Fibroblast of villous mesenchyme (primary cell): ENCODE measurements at places on chromosomes 2 and 18.
A peak's percentile ranks its signal among the peaks of the same experiment; 100 is the strongest.

DNA sequence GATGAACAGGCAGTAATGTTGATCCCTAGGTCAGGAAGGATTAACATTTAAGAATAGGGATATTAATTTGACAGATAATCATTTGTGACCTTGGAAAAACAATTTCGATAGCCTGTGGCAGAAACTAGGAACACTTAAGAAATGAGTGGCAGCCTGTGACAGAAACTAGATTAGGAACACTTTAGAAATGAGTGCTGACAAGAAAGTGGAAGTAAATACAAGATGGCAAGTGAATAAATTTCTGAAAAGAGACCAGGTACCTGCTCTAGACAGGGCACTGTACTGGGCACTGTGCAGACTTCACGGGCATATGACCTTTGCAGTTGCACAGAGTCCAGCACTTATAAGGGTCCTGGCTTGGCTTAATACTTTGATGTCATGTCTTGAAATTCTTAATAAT, 5.5 kb upstream of the HNRNPA3 start:
- no peak for DNase-seq

- DNase-seq = no peak
Measured at GRCh38 chr18:3873698-3874097, 423.7 kb downstream of the TGIF1 start.

GRCh38 chr2:69693059-69693774, 48.7 kb upstream of the ANXA4 start:
- no peak for DNase-seq

GRCh38 chr2:64996871-64997307, 7.7 kb downstream of the SLC1A4 start:
- peak; percentile 27 for DNase-seq

DNA sequence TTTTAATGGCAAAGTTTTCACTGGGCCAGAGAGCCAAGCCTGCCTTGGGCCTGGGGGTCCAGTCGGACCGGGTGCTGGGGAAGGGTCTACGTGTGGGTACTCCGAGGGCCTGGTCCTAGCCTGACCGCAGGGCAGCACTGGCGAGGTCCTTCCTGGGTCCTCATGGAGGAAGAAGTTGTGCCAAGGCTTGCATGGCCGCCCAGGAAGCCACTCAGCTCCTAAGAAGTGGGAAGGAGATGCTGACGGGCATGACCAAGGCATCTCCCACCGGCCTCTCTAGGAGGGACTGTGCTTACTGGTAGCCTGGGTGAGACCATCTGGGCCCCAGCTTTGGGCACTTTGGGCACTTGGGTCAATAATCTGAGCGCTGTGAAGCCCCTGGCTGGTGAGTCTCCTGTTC, 22.6 kb downstream of the CIB4 start:
- DNase-seq = no peak

DNA sequence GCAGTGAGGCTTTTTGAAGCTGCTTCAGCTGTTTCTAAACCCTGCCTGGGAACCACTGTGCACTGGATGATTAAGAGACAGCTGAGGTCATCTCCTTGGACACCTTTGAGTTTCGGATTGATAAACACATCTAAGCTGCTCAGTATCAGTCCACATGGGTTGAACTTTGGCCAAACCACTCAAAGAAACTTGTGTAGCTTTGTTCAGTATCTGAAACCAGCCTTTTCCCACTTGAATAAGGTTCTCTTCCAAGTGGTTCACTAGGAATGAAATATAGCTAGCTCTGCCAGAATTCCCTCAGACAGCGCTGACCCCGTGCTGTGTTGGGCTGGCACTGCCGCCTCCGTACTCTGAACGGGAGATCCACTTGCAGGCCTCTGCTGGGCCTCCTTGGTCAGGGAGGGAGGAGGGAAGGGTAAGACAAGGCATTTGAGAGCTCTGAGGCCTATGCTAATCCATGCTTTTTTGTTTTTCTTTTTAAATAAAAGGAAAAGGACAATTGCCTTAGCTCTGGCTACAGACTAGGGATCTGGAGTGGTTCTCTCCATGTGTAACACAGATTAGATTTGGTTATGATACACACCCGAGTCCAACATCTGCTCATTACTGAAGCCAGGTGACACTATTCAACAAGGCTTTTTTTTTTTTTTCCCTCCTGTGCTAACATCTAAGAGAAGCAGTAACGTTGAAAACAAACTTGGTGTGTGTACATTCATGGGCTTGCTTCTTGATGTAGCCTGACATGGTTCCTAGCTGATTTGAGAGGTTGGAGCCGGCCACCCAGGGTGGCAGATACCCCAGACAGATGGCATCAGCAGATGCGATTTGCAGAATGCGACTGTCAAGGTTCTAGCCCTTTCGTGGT, 67.7 kb downstream of the NCK2 start:
- peak; percentile 83 for DNase-seq

- DNase-seq = no peak
Measured at GRCh38 chr2:222972420-222972819, 79.6 kb upstream of the KCNE4 start.

DNA sequence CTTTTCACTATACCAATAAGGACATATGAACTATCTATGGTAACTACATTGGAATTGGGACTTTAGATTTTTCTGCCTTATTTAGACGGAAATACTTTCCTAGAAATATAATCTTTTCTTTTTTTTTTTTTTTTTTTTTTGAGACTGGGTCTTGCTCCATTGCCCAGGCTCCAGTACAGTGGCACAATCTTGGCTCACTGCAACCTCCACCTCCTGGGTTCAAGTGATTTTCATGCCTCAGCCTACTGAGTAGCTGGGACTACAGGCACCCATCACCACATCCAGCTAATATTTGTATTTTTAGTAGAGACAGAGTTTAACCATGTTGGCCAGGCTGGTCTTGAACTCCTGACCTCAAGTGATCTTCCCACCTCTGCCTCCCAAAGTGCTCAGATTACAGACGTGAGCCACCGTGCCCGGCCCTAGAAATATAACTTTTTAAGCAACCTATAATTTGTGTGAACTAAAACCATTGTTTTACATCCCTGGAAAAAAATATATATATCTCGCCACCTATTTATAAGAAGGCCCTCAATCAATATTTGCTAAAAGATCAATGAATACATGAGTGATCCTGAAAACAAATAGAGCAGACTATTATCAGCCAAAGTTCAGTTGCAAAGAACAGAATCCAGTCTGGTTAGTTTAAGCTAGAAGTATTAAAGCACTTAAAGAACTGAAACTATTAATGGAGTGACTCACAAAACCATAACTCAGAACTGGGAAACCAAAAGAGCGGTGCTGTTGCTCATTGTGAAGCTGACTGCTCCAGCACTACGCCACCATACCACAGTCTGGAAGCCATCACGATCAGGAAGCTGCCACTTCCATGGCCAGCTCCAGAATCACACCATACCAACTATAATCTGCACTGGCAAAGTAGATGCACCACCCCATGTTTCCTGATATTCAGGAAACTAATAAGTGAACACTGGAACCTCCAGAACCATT, 8.4 kb upstream of the HNRNPLL start:
- peak; percentile 55 for DNase-seq

DNA sequence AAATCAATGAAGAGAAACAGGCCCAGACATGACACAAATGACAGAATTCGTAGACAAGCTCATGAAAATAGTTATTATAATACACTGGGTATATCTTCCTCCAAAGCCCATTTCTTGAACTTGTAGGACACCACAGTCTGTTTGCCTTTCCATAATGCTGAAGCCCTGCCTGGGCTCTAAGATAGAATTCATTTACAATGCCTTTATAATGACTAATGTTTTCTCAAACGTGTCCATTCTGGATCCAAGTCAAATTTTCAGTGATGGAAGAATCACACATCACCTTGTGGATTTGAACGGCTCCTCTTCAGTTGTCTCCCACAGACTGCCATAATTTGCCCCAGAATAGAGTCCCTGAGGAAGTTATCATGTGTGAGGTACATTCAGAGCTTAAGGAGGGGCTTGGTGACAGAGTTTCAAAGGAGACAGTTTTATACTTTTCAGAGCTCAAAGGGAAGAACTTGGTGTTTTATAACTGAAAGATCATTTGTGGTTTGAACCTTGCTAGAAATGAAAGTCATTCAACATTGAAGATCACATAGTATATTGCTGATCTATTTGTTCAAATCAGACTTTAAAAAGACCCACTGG, 38.2 kb downstream of the CASP8 start:
- peak; percentile 4 for DNase-seq

DNA sequence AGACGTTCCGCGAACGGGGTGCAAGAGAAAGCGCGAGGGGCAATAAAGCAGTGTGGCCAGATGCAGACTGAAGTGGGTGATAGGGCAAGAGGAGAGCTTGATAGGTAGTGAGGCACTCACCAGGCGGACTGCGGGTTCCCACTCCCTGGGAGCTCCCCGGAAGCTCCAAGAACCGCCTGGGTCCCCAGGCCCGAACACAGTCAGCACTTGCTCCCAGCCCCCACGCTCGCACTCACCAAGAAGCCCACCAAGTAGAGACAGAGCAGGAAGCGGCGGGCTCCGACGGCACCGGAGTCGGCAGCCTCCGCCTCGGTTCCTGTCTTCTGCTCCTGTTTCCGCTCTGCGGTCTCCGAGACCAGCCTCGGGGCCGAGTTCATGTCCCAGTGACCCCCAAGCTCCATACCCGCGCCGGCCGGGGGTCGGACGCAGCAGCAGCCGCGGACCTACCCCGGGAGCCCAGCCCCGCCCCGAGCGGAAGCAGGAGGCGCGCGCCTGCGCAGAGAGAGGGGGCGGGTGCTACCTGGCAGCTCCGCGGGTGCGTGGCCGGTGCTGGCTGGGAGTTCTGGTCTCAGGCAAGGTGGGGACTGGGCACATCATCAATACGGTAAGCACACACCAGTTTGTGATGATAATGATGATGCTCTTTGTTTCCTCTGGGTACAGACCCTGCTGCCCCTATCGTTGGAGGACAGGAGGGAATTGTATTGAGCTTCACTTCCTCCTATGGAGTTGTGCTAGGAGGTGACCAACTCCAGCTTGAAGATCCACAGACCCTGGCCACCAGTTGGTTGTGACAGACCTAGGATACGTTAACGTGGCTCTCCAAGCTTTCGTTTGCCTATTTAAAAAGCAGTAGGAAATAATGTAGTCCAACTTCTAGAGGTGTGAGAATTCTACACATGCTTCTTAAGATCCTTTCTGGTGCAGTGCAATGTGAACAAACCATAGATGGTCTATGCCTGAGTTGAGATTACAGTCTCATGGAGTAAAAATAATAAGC, 25.1 kb upstream of the TMEM182 start:
- DNase-seq = peak; percentile 62

DNA sequence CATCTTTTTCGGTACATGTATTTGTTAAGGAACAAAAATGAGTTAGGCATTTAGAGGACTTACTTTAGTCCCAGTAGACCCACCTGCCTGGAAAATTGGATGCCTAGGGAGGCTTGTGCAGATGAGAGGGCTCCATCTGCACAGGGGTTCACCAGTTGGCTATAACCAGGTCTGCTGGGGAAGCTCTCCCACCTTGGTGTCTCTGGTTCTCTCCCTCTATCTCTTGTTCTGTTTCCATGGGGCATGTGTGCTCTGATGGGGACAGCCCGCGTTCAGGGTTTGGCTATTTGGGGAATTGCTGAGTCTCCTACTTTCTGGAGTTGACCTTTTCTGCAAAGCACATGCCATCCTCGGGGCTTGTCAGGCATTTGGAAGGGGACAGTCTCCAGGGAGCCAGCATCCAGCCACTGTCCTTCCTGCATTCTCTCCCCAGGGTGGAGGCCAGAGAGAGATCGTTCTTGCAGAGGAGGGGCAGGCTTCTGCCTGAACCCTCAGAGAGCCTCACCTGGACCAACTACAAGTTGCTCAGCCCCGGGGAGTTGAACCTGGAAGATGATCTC, 157.3 kb downstream of the KLHL29 start:
- DNase-seq = no peak

DNA sequence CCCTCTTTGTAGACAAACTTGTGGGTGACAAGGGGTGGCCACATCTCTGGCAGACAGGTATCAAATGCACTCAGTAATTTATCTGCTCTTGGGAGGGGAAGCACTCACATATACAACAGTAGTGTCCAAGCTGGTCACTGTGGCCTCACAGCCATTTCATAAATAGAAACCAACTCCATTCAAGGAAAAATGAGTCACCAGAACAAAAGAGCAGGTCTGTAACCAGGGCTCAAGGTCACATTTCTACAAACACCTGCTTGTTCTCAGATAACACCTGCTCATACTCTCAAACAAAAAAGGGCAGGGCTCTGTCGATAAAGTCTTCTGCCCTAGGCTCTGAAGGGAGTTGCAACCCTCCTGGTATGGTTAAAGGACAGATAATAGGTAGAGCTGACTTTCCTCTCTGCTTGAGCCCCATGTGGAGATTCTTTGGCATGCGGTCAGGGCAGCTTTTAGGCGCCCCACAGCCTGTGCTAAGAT, 459.0 kb downstream of the BCL11A start:
- DNase-seq = no peak

GRCh38 chr2:48050711-48051110, 144.4 kb upstream of the FBXO11 start:
- no peak for DNase-seq

- DNase-seq = no peak
Measured at GRCh38 chr18:52701219-52701935, 361.4 kb downstream of the DCC start.

GRCh38 chr2:42336361-42336965, 24.6 kb downstream of the COX7A2L start:
- no peak for DNase-seq

DNA sequence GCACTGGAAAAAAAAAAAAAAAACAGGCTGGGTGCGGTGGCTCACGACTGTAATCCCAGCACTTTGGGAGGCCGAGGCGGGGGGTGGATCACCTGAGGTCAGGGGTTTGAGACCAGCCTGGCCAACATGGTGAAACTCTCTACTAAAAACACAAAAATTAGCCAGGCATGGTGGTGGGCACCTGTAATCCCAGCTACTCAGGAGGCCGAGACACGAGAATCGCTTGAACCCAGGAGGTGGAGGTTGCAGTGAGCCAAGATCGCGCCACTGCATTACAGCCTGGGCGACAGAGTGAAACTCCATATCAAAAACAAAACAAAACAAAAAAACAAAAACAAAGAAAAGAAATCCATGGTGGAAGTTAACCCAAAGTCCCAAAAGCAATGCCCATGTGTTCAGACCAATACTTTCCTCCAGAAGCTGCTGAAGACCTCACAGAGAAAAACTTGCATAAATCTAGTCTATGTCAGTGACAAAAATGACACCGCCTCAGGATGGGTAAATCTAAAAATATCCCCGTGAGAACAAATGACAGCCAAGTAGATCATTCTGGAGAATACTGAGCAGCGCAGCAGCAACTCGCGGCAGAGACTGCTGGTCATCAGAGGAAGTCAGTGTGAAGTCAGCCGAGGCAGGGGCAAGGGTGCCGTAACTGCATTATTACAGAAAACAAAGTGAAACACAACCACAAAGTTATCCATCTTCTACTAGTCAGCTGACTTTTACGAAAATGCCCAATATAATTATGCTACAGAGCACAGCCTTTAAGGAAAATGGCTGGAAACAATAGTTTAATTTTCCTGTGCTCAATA, 41.0 kb downstream of the LPIN2 start:
- peak; percentile 70 for DNase-seq
